ENCODE measurements at places on chromosomes 6 and 20. TPM values are rescaled to one million over a fixed set of nuclear protein-coding genes. Genes with fewer than 3 reads are reported as not detected.

Gene PNPLA1
- not detected for total RNA-seq

Gene PRICKLE4
- 10.4 TPM for total RNA-seq

GRCh38 chr20:891058-891705 is 25.0 kb downstream of the ANGPT4 start:
- DNase-seq = peak; percentile 76

Gene MUCL3
- not detected for total RNA-seq

DNA sequence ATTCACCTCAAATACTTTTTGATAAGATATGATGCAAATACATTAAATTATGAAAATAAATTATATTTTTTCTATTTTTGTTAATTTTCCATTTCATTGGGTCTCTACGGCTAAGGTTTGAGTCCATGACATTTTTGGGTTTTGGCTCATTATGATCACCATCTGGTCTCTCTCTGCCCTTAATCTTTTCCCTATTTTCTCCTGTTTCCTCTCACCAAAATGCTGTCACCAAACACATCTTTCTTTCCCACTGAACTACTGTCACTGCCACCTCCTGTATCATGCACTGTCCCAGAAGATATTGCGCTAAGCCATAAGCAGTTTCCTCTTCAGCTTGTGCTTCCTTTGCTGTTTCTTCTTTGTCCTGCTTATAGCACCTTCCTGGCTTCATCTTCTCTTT is 42.0 kb upstream of the OGFRL1 start:
- no peak for DNase-seq

Gene TENT5A
- total RNA-seq = 74.9 TPM

DNA sequence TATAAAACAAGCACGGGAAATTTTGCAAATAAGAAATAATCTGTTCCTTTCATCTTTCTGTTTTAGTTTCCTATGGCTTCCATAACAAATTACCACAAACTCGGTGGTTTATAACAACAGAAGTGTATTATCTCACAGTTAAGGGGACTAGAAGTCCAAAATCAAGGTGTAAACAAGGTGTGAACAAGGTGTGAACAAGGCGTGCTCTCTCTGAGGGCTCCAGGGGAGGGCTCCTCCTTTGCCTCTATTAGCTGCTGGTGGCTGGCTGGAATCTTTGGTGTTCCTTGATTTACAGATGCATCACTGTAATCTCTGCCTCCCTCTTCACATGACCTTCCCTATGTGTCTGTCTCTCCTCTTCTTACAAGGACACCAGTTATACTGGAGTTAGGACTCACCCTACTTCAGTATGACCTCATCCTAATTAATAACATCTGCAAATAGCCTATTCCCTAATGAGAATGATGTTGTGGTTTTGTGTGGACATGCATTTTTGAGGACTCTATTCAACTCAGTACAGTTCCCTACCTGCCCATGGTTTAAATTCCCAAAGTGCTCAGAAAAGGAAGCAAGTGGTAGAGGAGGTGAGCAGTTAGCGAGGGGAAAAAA is 17.5 kb upstream of the BMP5 start:
- DNase-seq = no peak

- peak; percentile 36 for DNase-seq
These were observed 5.6 kb upstream of the SYNE1 start for GRCh38 chr6:152642578-152643375.

Gene SEMG1
- not detected for total RNA-seq

Gene TFAP2A
- 0.21 TPM for total RNA-seq

Gene RBBP8NL
- not detected for total RNA-seq
